ENCODE measurements at places on chromosomes 16 and 17.

- no peak for DNase-seq
Observed at GRCh38 chr17:58382108-58382871, 30.3 kb upstream of the SUPT4H1 start.

DNA sequence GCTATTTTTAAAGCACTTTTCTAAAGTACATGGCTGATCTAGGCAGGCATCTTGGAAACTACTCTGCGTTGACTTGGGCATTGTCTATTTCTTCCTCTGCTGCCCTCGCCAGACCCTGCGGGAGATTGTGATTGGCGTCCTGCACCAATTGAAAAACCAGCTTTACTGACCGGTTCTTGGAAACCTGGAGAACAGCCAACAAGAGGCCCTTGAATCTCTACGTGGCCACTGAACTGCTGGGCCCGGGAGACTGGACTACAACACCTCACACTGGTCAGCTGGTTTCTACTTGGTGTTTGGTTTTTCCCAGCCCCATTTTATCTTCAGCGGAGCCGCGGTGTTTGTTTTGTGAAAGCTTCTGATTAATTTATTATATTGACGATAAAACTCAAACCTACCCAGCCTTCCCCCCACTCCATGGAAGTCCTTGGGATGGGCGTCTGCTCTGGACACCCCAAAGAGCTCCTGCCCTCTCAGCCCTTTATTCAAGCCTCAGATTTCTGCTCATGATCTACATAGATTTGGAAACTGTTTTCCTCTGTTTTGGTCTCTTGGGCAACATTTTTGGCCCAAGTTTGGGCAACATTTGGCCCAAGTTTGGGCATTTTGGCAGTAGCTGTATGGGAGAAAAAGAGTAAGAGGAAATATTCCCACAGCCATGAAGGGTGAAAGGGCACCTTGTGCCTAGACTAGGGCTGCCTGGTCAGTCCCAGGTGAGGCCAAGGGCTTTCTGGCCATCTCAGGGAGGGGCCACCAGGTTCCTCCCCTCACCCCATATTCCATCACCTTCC lies 4.7 kb downstream of the MLX start:
- no peak for DNase-seq

DNA sequence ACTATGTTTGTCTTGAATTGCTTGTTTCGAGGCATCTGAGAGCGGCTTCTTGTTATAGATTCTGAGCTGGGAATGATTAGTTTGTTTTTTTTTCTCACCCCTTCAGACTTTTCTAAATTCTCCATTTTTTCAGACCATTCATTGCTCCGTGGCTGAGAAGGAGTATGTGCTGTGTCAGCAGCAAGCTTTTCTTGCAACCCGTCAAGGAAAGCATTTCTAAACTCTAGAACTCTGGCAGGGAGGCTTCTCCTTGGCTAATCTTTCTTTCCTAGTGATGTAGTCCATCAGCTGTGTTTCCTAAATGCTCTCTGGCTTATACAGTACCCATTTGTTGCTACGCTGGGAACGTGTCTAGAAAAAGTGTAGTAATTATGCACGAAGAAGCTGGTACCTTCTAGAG lies 133.5 kb downstream of the FTO start:
- DNase-seq, result no peak

GRCh38 chr17:1109606-1110540 lies 69.9 kb downstream of the ABR start:
- DNase-seq, result no peak

DNA sequence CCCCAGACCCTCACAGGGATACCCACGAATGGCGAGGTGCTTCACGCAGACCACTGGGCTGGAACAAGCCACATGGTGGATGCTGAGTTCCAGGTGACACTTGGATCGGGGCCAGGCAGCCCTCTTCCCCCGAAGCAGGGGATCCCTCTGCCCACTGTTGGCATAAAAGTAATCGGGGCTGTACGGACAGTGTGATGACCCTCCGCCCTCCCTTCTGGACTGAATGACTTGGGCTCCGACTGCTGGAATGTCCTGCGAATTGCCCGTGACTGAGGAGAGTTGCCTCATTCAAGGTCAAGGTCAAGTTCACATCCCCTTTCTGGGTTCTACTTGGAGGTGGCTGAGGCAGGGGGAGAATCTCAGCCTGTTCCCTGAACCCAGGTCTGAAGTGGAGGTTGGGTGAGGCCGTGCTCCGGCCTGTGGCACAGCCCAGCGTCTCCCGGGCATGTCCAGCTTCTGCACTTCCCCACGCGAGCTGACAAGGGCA lies 28.5 kb upstream of the CREBBP start:
- no peak for DNase-seq

All from stimulated activated CD8-positive, alpha-beta memory T cell treated with anti-CD3 and anti-CD28 coated beads, Interleukin-4, amount 100 ng/mL, for 1 hour (primary cell).